Left ventricle myocardium inferior (tissue), 1 donor: ENCODE measurements at places on chromosomes 7 and 10.

- DNase-seq = no peak
These were observed 14.6 kb downstream of the SVIL start for GRCh38 chr10:29620112-29620690.

DNA sequence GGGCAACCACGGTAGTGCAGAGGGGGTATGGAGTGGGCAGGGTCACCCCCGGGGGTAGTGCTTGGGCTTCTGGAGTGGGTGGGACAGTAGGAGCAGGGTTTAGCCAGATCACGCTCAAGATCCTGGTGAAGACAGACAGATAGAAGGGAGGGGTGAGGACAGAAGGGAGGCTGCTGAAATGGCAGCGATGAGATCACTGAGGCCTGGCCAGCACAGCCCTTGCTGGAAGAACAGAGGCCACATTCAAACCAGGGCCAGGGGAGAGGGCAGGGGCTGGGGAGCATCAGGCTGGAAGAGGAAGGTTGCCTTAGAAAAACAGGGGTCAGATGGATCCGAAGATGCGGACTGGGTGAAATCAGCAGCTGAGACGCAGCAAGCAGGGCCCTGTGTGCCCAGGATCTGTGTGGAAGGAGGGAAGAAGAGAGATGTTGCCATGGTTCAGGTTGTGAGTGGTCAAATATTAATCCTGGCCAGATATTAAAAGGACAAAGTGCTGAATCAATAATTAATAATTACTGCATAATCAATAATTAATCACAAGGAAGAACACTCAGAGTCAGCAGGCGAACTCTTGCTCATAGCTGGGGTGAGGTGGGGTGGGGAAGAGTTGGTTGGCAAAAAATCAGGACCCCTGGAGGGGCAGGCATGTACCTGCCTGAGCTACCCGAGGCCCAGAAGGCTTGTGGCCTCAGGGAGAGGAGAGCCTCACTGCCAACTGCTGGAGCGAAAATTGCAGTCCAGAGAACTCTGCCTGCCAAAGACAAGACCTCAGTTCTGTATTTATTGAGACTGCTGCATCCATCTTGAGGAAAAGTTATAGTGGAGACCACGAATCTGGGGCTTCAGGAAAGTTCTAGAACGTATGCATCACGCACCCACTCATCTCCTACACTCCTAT lies 105.7 kb downstream of the GRB10 start:
- no peak for DNase-seq

GRCh38 chr7:94655848-94656657 lies at the start of gene SGCE:
Gene SGCE, minus strand, starts transcription at chr7:94656133. Its CDS starts 35 bp downstream, at chr7:94656098.
- DNase-seq = peak; percentile 68

DNA sequence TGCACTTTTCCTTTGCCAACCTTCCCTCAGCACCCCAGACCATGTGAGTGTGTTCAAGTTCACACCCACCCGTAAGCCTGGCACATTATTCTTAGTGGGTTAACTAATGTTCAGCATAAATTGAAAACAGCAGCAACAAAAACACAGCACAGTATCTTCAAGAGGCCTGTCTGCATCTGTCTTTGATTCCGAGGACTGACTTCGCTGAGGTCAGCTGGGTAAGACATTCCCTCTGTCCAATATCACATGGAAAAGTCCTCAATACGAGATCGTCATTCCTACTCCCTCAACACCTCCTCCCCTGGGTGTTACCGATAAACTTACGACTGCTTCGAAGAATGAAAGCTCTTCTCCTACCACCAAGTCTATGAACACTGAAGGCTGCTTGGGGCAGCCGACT lies 218.8 kb downstream of the SFMBT2 start:
- no peak for DNase-seq

GRCh38 chr10:95176101-95176500 lies 17.9 kb upstream of the ACSM6 start:
- DNase-seq = no peak
